Neural crest cell (in vitro differentiated cells): ENCODE measurements at places on chromosomes 13 and 19.

DNA sequence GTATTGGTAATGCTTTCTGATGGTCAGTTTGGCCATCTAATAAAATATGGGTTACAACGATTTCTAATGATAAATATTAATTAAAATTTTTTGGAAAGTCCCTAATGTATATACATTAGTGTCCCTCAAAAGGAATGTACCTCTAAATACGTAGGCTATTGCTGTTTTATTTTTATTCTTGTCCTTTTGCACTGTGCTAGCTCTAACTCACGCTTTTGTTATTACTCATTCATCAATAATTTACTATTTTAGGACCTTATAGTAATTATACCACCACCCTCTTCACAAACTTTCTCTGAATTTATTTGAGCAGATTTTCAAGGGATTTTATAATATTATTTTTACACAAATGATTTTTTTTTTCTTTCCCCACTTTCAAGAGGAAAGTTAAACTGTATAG is 795.9 kb upstream of the PCDH9 start:
- no peak for DNase-seq

DNA sequence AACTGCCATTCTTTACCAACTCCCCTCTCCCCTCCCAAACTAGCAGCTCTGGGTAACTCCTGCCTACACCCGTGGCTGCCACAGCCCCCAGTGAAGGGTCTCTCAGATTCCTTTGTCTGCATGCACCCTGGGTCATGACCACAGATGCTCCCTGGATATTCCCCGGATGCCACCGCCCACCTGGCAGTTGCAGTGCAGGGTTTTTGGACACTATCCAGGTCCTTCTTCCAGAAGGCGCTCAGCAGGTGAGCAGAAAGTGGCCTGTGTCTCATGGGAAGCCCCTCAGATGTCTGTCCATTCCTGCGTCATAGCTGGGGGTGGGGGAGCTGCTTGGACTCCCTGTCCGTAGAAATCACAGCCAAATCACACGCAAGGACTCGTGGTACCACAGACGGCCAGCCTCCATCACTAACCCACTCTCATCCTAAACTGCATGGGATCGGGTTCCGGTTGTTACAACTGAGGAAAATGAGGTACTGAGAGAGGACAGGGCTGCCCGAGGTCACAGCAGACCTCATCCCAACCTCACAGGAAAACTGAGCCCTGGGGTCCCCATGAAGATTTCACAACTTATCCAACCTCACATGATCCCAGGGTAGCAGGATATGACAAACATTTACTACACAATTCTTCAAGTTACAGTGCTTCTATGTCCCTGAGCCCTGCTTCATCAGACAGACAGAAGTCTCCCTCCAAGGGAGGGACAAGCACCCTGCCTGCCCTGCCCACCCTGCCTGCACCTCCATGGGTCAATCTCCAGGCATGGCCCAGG is 38.6 kb downstream of the ELL start:
- DNase-seq: no peak

DNA sequence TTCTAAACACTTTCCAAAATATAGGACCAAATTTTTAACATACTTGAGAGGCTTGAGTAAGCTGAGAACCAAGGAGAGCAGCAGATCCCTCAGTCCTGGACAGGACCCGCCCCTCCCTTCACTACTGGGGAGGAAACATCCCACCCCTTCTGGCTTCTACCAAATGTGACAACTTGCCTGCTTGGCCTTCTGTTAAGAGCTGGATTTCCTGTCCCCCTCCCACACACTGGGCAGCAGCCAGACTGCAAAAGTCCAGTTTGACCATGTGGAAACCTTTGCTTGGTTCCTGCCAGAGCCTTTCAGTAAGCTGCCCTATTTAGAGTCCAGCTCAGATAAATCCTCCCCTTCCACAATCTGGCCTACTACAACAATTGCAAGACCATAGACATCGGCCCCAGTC is 84.3 kb downstream of the FGF14 start:
- DNase-seq: no peak

DNA sequence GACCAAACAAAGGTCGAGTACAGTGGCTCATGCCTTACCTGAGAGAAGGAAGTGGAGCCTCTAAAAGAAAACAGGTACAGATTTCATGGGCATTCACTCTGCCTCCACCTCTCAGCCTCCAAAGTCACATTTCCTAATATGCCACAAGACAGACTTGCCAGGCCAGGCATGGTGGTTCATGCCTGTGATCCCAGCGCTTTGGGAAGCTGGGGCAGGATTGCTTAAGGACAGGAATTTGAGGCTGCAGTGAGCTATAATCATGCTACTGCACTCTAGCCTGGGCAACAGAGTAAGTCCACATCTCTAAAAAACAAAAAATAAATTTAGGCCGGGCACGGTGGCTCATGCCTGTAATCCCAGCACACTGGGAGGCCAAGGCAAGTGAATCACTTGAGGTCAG is 10.9 kb upstream of the DNMT1 start:
- DNase-seq: no peak

GRCh38 chr13:85241060-85241459 is 558.2 kb downstream of the SLITRK6 start:
- DNase-seq: no peak

DNA sequence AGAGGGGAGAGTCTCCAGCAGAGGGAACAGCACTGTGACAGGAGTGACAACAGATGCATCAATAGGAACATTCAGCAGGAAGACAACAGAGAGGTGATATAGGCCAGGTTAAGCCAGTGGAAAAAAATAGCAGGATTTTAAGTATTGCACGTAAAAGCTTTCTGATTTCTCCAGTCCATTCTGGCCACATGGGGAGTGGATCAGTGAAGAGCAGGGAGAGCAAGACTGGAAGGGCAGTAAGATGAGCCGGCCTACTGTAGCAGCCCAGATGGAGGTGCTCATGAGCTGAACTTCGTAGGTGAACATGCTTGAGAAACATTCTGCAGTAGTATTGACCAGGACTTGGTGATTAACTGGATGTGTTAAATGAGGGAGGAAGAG is 1.7 kb downstream of the UTP14C start:
- no peak for DNase-seq

DNA sequence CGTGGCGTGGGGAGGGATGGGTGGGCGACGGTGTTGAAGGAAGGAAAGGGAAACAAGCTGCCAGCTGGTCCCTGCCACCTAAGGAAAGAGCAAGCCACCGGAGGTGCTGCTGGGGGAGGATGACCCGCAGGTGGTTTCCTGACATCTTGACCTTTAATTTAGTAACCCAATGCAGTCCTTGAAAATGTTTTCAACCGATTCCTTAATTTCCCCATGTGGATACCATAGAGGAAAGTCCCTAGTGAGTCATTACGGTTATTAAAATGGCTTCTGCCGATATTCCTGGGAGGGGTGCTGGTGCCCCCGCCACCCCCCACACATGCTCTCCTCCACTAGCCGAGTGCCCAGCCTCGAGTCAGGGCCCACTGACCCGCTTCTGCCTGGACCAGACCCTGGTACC is 6.3 kb upstream of the ANKRD10 start:
- no peak for DNase-seq

DNA sequence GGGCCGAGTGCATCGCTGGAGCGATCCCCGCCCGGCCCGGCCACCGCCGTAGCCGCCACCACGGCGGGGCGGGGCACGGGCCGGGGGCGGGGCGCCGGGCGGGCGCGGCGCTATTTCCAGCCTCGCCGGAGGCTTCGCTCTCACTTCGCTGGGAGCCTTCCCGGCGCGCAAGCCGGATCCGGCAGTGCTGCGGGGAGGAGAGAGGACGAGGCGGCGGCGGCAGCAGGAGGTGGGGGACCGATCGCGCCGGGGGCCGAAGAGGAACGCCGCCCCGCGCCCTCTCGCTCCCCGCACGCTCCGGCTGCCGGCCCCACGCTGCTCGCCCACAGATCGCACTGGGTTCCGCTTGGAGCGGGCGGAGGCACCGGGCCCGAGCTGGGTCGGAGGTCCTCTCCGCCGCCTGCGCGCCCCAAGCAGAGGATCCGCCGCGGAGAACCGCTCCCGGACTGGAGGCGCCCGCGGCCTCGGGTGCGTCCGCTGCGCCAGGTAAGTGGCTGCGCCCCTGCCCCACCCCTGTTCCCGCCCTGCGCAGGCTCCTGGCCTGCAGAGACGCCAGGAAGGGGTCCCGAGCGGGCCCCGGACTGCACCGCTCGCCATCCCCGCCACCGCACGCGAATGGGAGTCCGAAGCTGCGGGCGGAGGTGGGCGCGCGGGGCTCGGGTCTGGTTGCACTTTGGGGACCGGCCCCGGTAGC is at the start of gene CHST8:
CHST8 (plus strand) TSS at position 143 of the 694 bp plus-strand sequence. CDS start 67,309 bp downstream, outside the sequence.
- DNase-seq: peak; percentile 61

- DNase-seq: no peak
These were observed 546.6 kb downstream of the KCTD12 start for GRCh38 chr13:76339649-76340048.

DNA sequence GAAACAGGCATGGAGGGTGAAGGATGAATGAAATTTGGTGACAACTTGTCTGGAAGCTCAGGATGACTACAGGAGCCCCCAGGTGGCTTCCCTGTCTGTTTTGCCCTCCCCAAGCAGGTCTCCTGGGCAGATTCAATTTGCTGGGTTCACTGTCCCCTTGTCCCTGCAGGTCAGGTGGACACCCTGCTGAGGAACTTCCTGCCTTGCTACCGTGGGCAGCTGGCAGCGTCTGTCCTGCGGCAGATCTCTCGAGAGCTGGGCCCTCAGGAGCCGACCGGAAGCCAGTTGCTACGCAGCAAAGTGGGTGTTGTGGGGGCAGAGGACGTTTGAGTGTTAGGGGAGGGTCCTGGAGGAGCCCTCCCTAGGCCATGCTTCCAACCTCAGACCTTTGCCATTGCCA is 19.1 kb downstream of the PGLS start:
- no peak for DNase-seq

DNA sequence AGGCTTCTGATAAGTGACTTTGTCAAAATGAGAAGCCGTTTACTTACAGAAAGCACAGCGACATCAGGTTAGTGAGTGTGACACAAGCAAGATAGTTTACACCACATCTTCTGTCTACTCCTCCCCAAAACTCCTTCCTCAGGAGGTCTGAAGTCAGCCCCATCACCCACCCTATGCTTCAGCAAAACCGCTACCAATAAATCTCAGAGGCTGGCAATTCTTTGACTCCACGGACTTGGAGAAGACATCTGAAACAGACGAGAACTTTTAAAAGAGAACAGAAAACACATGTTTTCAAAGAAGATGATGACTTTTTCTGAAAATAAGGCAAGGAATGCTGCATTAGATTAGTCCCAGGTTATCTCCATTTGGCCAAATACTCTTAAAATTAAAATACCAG is 261.1 kb downstream of the TBC1D4 start:
- no peak for DNase-seq

- DNase-seq: no peak
These were observed 55.0 kb downstream of the GGACT start for GRCh38 chr13:100533588-100534041.

GRCh38 chr13:98200211-98200878 is 23.3 kb upstream of the RNF113B start:
- no peak for DNase-seq

DNA sequence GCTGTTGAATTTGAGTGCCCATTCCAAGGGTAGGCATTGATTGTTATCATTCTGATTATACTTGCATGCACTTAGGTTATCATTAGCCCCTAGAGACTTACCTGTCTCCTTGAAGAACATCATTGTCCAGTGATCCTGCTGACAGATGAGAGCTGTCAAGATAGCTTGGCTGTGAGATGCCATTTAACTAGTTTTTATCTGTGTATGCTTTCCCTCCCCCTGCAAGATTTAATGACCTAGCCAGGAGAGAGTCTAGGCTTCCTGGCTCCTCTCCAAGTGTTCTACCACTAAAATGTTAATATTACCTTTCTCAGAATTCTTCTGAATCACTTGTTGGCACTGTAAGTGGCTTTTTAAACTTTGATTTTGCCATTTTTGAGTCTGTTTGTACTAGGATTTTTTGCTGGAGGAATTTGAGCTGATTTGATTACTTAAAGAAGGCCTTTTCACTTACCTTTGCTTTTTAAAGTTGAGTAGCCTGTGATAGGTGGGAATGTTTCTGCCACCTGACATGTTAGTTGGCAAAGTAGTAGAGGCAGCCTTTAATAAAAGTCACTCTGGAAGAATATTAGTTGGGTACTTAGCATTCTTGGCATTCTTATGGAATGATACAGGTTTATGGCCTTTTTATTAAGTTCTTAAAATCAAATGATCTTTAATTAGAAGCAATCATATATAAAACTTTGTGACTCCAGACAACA is 41.1 kb downstream of the ARHGAP35 start:
- DNase-seq: no peak

DNA sequence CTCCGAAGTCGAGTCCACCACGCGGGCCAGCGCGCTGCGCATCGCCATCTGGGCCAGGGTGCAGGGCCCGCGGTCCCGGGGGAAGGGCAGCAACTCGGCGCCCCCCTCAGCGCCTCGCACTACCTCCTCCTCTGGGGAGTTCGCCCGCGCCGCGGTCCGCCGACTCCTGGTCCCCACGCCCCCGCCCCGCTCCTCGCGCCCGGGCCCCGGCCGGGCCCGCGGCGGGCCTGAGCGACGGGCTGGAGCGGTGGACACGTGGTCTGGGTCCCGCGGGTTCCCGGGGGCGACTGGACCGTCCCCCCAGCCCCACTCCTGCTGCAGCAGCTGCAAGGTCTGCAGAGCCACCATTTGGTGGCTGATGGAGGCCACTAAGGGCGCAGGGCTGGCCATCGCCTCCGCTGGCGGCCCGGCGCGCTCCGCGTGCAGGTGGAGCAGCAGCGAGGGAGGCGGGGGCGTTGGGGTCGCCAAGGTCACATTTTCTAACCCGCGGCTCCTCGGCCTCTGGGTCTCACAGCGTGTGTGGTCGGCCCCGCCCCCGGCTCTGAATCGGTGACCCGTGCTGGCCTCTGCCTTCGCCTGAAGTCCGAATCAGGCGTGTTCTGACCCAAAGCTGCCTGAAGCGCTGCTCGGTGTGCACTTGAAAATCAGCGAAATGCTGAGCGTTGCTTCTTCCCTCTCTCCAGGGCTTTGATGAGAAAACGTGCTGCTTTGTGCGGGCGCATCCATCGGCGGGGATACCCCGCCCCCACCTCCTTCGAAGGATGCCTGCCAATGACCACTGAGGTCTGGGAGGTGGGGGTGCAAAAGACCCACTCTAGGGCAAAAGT is at the start of gene DLEU7:
DLEU7 (minus strand) TSS at position 436 of the 827 bp plus-strand sequence; CDS start at position 390, 46 bp downstream.
- DNase-seq: peak; percentile 56

DNA sequence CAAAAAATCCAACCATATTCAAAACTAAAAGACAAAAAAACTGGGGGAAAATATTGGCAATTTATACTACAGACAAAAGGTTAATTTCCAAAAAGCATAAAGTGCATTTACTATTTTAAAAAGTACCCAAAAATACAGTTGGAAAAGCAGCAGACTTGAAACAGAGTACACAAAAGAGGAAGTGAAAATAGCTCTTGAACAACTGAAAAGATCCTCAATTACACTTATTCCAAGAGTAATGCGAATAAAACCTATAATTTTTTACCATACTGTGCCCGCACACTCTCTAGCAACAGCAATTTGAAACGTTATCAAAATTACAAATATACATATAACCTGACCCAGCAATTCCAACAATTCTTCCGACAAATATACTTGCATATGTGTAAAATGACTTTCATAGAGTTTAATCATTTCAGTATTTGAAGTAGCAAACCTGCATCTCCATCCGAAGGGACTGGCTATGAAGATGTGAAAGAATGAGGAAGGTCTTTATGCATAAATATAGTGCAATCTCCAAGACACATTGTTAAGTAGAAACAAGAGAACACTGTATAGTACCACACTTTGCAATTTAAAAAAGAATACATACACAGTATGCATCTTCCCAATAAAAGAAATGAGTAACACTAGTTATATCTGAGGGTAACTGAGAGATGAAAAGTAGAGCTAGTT is 25.4 kb downstream of the ALG5 start:
- DNase-seq: no peak

GRCh38 chr13:93226623-93227279 is at the start of gene GPC6:
Gene GPC6 (plus strand): TSS chr13:93226807.
- peak; percentile 57 for DNase-seq

- no peak for DNase-seq
These were observed 2.6 kb downstream of the PTPRS start for GRCh38 chr19:5337708-5338655.

GRCh38 chr13:23735329-23735728 is 153.9 kb downstream of the MIPEP start:
- DNase-seq: no peak
